ENCODE measurements at places on chromosomes 5 and 9.

DNA sequence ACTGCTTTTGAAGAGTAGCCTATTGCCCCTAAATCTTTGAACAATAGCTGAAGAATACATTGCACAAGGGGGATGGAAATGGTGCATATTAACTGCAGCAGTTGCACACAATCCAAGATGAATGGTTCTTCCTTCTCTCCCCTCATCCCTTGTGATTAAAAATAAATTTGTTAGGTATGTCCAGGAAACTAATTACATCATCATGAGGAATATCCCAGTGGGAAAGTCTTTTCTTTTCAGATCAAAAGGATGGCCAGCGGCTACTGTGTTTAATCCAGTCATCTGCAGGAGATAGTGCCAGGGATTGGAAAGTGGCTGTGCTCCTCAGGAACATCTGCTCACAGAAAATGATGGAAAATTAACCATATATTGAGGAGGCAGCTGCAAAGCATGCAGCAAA lies 508.4 kb upstream of the SEMA6A start:
- DNase-seq, result no peak

- peak; percentile 37 for DNase-seq
These were observed 13.1 kb downstream of the GPRIN1 start for GRCh38 chr5:176596689-176597416.

- DNase-seq, result no peak
These were observed 75.2 kb upstream of the LMX1B start for GRCh38 chr9:126538550-126538949.

- DNase-seq, result no peak
These were observed 135.2 kb downstream of the GNA14 start for GRCh38 chr9:77512876-77513275.

- DNase-seq, result no peak
These were observed 36.8 kb downstream of the NSG2 start for GRCh38 chr5:174082286-174082685.

DNA sequence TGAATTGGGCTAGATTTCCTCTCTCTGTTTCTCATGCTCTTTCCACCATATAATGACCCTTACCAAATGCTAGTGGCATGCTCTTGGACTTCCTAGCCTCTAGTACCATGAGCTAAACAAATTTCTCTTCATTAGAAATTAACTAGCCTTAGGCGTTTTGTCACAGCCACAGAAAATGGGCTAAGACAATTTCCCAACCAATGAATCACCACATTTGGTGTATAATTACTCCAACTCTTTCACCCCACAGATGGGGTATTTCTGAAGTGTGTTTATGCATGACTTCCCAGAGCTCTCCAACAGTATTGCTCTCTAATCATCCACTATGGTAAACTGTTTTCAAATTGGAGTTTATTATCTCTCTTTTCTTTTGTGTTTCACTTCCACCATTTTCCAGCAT lies 1041.1 kb upstream of the COX7C start:
- no peak for DNase-seq

DNA sequence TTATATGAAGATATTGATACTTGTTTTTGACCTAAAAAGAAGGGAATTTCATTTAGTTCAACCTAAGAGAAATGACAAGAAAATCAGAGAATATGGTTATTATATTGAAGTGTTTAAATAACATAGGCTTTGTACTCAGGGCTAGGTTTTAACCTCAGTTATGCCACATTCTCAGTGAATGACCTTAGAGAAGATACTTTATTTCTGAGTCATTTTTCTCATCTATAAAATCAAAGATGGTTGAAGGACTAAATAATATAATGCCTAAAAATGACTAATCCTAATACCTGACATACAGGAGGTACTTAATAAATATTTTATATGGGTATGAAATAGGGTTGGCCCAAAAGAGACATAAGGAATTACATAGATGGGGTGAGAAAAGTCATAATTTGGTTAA lies 32.3 kb downstream of the DIMT1 start:
- DNase-seq, result no peak

DNA sequence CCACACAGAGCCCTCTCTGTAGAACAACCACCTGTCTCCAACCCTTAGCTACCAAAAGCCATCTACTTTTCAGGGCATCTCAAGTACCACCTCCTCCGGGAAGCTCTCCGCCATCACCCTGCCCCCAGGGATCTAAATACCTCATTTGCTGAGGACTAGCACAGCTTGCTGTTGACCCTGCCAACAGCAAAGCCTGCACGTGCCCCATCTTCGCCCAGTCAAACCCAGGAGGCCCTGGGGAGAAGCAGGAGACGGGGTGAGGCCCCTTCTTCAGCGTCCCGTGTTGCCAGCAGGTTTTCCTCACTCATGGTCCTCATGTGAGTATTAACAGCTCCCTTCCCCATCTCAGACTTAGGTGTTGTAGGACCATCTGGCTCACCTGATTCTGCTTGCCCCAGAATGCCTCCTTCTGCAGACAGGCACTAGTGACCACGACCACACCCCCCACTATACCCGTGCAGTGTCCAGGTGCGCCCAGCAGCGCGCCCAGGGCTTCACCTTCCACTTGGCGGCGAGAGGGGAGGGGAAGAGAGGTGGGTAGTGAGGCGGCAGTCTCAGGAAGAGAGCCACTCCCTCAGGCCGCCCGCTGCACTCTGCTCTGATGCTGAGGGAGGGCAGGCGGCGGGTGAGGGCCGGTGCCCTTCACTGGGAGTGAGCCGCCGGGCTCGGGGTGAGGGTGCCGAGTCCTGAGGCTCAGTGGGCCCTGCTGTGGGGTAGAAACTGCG lies 11.1 kb downstream of the VAV2 start:
- DNase-seq, result no peak

- DNase-seq, result no peak
These were observed 726.1 kb downstream of the BRINP1 start for GRCh38 chr9:118643118-118643517.

DNA sequence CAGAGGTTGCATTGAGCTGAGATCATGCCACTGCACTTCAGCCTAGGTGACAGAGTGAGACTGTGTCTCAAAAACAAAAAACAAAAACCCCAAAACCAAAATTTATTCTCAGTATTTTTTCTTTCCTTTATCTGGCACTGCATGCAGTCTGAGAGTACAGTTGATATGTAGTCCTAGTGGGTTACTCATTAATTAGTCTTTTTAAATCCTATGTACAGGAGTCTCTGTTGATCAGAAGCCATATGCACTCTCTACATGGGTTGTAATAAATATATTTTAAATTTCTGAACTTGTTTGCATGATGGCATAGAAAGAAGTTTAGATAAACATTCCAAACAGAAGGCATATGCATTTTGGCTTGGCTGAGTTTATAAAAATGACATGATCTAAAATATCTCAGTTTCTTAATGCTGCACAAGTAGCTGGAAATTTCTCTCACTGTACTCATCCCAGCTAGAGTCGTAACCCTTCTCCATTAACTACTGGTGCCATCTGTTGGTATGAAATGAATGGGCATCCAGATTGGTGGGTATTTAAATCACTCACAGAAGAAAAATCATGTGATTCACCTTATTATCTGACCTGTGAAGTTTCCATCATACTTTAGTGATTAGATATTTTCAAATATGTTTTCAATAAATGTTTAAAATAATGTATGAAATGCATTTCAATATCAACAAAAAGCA lies 284.8 kb downstream of the CTNND2 start:
- DNase-seq, result no peak

DNA sequence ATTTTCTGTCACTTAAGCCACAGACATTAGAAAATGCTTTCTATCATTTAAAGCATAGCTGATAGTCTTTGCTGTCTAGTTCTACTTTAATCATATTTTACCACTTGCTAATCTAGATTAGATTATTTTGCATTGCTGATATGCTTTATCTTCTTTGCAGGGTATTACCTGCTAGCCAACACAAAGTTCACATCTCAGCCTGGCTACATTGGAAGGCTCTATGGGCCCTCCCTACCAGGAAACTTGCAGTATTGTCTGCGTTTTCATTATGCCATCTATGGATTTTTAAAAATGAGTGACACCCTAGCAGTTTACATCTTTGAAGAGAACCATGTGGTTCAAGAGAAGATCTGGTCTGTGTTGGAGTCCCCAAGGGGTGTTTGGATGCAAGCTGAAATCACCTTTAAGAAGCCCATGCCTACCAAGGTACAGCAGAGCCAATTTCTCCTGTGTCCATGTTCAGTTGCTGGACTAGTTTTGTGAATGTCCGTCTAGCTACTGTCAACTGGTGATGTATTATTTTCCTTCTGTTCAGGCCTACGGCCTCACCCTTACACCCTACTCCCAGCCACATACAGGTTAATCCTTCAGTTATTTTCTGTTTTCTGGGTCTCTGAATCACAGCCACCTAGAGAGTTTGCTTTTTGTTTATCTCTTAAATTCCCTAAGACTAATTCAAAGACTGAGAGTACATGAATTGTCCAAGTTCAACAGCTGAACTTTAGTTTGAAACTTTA lies 99.9 kb downstream of the MAMDC2 start:
- DNase-seq, result no peak

DNA sequence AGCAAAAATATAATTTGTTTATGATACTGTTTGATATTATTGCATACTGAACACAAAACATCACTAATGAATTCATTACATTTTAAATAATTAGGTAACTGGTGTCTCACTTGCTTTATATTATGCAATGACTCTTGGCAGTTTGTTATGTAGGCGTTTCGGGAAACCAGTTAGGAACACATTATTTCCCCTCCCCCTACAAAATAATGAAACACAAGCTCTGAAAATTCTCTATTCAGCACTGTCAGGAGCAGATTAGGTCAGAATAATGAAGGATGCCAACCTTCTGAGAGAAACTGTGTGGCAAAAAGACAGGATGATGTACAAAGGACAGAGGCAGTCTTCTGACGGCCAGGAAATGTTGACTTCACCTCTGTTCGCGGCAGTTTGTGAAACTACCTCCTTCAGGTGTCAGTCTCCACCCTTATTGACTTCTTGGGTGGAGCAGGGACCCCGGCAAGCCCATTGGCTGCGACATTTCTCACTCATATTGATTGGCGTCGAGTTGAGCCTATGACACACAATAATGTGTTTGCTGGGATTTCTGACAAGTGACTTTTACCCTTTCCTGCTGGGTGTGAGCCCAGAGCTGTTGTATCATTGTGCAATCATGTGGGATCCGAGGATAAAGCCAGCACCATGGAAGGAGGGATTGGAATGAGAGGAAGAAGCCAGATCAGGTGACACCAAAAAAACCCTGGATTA lies 33.9 kb downstream of the SH3PXD2B start:
- DNase-seq, result no peak

- no peak for DNase-seq
These were observed 1.2 kb downstream of the FNBP1 start for GRCh38 chr9:130041648-130042405.

GRCh38 chr9:95073042-95073607 lies 244.4 kb downstream of the FANCC start:
- no peak for DNase-seq

DNA sequence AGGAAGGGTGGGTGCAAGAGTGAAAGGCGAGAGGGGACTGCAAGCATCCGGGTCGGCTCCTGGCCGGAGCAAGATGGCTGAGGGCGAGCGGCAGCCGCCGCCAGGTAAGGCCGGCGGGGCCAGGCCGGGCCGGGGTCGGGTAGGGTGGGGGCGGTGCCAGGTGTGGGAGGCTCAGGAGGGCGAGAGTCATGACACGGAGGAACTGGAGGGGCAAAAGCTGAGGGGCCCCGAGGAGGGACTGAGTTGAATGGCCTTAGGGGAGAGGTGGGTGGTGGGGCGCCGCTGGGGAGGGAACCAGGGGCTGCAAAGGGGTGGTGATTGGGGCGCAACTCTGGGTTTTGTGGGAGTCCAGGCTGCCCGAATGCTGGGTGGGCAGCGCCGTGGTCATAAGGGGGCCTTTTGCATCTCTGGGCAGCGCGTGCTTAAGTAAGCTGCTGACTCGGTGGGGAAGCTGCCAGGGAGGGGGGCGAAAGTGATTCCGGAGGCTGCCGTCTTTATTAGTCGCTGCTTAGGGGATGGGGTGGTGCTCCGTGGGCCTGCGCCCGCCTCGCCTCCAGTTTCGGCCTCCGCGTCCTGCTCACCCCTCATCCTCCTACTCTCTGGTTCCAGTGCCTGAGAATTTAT lies 425 bp downstream of the PTPA start:
- DNase-seq, result no peak

- DNase-seq, result no peak
These were observed 81.9 kb upstream of the CTSL start for GRCh38 chr9:87643778-87644570.

GRCh38 chr5:172506921-172507320 lies 52.6 kb upstream of the SH3PXD2B start:
- DNase-seq, result no peak

DNA sequence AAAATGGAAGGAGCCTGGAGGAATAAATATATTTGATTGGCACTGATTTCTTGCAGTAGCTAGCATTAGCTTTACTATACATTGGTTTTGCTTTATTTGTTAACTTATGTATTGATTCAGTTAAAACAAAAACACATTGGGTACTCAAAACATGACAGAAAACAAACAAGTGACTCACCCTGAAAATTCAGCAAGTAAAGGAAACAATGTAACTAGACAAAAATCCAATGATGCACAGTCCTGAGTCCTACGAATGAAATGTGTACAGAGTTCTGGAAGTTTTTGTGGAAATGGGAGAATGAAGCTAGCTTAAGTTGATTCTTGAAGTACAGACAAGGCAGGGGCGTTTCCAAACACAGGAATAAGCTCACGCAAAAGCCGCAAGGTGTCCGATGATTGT lies 175.0 kb downstream of the ELAVL2 start:
- no peak for DNase-seq

DNA sequence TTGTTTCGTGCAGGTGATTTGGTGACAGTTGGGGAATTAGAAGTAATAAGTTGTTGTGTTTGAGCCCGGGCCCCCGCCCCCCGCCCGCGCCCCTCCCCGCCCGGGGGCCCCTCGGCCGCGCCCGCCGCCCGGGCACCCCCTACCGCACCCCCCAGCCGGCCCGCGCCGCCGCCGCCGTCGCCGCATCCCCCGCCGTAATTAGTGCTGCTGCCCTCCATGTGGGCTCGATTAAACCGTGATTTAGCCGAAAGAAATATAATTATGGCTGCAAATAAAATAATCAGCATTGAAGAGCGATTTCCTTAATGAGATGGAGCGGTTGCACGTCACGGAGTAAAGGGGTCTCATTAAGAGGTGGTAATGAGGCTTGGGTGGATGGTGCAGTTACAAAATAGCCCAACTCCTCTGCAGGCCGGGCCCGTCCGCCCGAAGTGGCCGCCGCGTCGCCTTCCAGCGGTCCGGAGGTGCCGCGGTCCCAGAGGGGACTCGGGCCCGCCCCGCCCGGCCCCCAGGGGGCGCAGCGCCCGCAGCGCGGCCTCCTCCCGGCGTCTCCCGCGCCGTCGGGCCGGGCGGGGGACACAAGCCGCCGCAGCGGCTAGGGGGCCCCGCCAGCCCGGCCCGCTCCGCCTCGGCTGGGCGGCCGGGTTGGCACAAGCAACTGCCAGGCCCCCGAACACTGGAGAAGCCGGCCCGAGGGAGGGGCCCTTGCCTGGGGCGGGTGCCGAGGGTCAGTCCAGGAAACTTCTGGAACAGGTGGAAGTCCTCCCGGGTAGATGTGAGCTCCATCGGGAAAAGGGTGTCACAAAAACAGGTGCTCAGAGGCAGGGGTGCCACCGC lies 6.9 kb upstream of the OTP start:
- no peak for DNase-seq

- DNase-seq, result no peak
These were observed 191.8 kb upstream of the PANK3 start for GRCh38 chr5:168770996-168771395.
